AG04450 (cell line): ENCODE measurements at places on chromosomes 4 and X. TPM values are rescaled to one million over a fixed set of nuclear protein-coding genes. Genes with fewer than 3 reads are reported as not detected.

Gene PDGFC
- polyA plus RNA-seq = 66.8 and 72.7 TPM in 2 replicates

Gene OTC
- polyA plus RNA-seq = not detected in 2 replicates

Gene RAB39B
- 0.94 and 1.0 TPM in 2 replicates for polyA plus RNA-seq

Gene EGF
- polyA plus RNA-seq = 0.14 TPM in 2 replicates

Gene CNGA1
- not detected in 2 replicates for polyA plus RNA-seq

Gene MAGEE1
- 0.16 and 0.35 TPM in 2 replicates for polyA plus RNA-seq

Gene BANK1
- 0.25 and 0.53 TPM in 2 replicates for polyA plus RNA-seq

Gene CFAP99
- not detected in 2 replicates for polyA plus RNA-seq

Gene WNK3
- 0.63 and 0.82 TPM in 2 replicates for polyA plus RNA-seq

Gene SEC31A
- polyA plus RNA-seq = 383 and 436 TPM in 2 replicates

Gene TLR1
- polyA plus RNA-seq = 0.88 and 0.93 TPM in 2 replicates

Gene PNMA6F
- polyA plus RNA-seq = not detected in 2 replicates

Gene SMARCAD1
- 24.4 and 39.6 TPM in 2 replicates for polyA plus RNA-seq

Gene AKAP14
- polyA plus RNA-seq = not detected in 2 replicates

- DNase-seq = no peak
Measured at GRCh38 chr4:15771216-15772058, 6.7 kb upstream of the CD38 start.

DNA sequence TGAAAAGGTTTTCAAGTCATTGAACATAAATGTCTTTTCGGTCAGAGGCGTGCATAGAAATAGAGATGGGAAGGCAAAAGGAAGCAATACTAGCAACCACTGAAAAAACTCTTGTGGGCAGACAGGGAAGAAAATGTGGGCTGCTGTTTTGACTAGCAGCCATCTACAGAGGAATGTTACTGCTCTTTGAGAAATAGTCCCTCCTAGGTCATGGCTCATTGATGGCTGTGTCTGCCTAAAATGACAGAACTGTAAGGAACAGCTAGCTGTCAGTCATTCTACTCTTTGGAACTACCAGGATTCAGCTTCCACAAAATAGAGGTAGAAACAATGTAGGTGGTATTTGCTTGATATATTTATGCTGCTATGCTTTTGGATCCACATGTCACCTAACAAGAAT is 26.9 kb upstream of the TMPRSS11B start:
- DNase-seq = no peak

GRCh38 chrX:77953302-77953701 is 16.1 kb downstream of the PGAM4 start:
- no peak for DNase-seq

GRCh38 chr4:6128221-6128850 is 72.0 kb downstream of the JAKMIP1 start:
- DNase-seq = no peak

DNA sequence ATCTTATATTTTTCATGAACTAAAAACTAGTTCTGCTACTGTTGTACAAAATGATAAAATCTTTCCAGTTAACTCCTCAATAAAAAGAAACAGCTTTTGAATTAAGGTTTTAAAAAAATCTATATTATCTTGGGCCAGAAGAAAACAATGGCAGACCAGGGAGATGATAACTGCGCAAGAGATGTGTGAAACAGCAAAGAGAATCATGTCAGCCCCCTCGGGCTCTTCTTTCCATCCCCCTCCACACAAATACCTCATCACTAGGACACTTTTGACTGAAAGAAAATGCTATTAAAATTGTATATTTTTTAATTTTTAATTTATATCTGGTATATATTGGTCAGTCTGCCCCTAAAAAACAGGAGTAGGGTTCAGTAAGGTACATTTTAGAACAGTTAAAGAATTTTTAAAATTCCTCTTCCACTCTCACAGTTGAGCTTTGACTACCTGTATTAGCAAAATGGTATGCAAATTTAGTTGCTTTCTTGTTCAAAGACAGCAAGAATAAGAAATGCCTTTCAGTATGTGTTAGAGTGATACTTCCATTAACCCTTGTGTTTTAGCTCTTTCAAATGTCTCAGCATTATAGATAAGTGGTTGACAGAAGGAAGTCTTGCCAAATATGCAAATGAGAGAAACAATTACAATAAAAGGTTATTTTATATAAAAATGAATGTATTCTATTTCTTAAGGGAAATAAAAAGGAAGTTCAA is 36.4 kb upstream of the LCORL start:
- no peak for DNase-seq

GRCh38 chr4:155011163-155011780 is 197.2 kb upstream of the NPY2R start:
- DNase-seq = no peak

DNA sequence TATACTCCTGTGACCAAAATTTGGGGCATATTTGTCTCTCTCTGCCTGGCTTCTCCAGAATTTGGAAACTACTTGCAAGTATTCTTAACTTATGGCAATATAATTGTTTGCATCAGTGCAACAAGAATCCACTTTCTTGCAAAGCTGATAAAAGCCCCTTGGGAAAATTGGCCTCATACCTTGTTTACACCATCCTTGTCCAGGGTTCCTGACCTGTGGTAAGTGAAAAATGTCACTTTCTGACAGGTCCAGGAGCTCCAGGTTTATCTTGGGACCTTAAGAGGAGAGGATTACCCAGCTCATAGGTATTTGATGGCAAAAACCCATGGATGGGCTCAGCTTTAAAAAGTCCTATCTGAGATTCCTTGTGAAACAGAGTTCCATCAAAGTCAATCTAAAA is 29.3 kb upstream of the CXCL13 start:
- no peak for DNase-seq

DNA sequence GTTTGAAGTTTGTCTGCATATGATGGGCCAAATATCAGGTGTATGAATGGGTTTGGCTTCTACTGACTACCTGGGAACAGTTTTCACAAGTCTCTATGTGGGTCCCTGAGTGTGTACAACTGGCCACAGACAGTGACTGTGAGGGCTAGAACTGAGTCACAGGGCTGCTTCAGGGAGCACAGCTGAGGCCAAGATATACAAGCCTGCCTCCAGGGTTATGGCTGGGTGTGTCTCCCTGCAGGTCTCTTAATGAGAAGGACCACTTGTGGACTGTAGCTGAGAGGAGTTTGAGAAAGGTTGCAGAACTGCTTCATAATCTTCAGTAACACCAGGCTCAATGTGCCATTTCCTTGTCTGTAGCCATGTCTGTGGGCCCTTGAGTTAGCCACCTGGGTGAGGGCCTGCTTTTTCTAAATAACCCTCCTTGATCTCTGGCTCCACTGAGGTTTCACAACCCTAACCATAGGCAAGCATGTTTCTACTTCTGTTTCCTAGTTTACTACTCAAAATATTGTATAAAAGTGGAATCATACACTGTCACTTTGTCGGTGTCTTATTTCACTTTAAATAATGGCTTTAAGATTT is 81.3 kb downstream of the ZNF732 start:
- DNase-seq = no peak

DNA sequence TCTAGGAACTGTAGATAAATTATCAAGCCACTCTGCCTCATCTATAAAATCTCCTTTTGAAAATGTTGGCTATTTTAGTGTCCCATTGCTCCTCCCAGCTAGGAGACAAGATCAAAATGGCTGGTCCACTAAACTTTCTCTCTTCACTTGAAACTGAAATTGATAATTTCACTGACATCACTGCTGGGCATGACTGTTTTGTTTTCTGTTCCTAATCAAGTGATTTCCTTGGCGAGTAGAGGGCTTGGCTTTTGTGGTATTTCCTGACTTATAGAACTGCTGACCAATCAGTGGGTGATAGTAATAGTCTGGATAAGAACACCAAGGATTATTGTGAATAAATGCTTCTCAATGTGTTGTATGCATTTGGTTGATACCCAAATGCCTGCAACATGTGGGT is 2152.9 kb downstream of the ARAP2 start:
- no peak for DNase-seq

DNA sequence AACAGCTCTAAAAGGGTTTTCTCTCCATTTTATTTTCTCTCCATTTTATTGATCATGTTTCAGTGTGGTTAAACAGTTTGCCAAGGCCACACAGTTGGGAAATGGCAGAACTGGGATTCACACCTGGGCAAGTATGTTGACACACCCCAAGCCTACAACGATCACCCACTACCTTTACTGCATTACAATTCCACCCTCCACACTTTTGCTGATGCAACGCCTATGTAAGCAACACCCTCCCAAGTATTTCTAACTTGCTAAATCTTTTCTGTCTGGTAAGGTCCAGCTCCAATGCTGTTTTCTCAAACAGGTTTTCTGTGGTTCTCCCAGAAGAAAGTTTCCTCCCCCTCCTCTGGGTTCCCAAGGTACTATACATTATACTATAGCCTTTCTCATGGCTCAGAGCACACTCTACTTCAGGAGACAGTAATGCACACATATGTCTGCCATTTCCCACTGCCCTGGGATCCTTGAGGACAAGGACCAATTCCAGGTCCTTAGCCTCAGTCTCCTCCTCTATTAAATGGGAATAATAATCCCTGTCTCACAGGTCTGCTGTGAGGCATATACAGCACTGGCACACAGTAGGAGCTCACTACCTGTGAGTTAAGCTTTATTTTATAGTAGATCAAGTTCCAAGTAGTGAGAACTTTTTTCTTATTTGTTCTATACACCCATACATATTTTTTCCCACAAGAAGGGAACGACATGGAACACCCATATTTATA is 27.9 kb downstream of the IQSEC2 start:
- DNase-seq = no peak

DNA sequence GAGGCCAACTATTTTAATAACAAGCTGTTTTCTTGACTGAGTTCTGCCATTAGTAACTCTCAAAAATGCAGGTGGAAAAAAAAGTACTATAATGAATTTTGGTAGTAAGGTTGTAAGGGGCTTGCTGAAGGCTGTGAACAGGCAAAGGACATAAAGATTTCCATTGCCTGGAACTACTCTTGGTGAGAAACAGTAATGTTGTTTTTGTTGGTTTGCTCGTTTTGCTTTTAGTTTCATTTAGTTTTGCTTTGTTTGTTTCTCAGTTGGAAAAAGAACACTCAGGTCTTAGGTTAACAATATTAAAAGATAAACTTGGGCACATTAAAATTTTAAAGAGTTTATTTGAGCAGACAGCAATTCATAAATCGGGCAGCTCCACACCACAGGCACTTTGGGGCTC is 824.5 kb upstream of the HTR2C start:
- DNase-seq = no peak

DNA sequence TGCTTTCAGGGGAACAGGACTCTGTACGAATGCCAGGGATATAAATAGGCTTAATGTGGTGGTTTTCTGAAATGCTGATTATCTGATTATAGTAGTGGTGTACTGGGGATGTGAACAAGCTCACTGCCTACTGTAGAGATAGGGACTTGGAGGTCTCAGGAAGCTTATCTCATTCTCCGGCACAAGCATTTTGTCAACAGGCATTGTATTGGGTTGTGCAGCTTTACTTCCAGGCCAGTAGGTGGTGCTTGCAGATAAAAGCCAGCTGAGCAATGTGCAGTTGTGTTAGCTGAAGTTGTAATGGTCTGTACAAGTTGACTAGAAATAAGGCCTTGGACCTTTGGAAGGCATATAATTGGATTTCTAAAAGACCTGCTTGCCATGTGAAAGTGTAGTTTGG is 49.5 kb upstream of the TMLHE start:
- no peak for DNase-seq

DNA sequence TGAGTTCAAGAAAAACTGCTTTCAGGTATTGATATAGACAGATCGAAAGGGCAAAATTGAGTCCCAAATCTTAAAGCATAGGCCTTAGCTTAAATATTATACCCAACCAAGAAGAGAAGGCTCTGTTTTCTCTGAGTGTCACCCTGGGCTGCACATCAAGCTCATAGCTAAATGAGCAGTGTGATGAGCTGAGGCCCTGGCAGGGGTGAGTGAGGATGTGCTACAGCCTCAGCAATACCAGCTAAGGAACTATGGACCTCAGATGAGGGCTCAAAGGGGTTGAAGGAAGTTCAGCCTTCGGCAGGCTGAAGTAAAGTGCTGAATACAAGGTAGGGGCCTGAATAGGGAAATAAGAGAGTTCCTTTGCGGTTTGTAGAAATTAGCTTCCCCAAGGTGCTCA is 79.3 kb downstream of the FAM114A1 start:
- no peak for DNase-seq

DNA sequence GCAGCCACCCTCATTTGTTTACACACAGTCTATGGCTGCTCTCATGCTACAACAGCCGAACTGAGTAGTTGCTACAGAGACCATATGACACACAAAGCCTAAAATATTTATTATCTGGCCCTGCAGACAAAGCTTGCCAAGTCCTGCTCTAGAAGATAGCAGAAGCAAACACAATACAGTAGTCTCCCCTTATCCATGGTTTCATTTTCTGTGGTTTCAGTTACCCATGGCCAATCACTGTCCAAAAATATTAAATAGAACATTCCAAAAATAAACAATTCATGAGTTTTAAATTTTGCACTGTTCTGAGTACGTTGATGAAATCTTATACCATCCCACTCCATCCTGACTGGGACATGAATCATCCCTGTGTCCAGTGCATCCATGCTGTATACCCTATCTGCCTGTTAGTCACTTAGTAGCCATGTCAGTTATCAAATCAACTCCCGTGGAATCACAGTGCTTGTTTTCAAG is 40.2 kb upstream of the ZNF81 start:
- DNase-seq = peak; percentile 18

DNA sequence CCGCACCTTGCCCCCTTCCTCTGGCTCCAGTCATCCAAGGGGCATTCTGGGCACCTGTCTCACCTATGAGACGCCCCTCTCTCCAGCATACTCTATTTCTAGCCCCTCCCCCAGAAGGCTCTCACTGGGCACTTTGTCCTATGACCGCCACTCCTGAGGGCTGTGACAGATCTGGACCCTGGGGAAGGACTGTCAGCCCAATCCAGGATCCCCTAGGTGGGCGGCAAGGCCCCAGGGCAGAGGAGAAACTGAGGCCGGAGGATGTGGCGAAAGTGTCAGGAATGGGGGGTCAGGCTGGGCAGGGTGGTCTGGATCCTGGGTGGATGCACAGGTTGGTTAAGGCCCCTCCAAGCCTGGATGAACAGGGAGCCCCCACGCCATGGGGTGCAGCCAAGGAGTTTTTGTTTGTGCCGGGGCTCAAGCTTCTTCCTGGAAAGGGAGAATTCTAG is 16.2 kb upstream of the NAT8L start:
- DNase-seq = no peak

- DNase-seq = no peak
Measured at GRCh38 chrX:70444326-70444945, at the start of gene DLG3. DLG3 (plus strand) TSS chrX:70444835; CDS start chrX:70445202, 367 bp downstream.

- peak; percentile 13 for DNase-seq
Measured at GRCh38 chr4:102574317-102574716, 73.2 kb downstream of the NFKB1 start.

- no peak for DNase-seq
Measured at GRCh38 chr4:119508281-119508680, 120.3 kb downstream of the PDE5A start.

DNA sequence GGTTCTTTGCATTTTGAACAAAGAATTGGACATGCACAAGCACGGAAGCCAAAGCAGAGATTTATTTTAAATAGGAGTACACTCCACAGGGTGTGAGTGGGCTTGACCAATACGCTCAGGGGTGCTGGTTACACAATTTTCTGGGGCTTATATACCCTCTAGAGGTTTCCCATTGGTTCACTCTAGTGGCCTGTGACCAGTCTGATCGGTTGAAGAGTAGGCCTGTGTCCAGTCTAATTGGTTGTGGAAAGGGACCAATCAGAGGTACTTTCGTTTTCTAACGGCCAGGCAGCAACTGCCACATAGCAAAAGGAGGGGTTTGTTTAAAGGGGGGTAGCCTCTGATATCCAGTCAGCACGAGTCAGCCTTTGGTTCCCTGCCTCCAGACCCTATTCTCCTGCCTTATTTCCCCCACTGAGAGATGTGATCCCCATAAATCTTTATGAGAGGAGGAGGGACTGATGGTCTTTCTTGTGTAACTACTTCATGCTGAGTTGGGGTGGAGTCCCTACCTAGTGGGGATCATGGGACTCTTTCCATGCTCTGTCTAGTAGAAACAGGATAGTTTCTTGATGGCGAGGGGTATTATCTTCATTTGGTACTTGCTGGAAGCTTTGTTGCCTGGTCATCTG is 11.3 kb upstream of the AREG start:
- DNase-seq = no peak
